Activated T-cell treated with anti-CD3 and anti-CD28 coated beads for 4 hours (primary cell): ENCODE measurements at places on chromosomes 12 and 14.

GRCh38 chr12:118330421-118331018 is 42.2 kb downstream of the TAOK3 start:
- no peak for DNase-seq

DNA sequence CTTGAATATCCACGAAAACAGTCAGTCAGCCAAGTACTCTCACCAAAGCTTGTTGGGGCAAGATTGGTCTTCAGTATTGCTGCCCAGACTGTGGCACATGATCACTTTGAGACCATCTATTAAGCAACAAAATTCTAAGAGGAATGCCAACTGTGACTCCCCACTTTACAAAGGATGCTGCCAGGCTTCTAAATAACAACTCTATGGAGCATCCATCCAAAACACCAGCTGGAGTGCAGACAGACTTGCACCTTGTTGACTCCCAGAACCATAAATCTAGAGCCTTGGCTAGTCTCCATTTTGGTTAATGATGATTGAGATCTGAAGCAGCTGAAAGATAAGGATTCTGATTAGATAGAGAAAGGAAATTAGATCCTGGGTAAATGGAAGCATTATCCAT is 132.8 kb downstream of the DIO2 start:
- DNase-seq, result no peak

GRCh38 chr14:65038966-65039365 is 52.3 kb downstream of the FNTB start:
- no peak for DNase-seq

GRCh38 chr12:92951006-92951405 is 21.9 kb upstream of the EEA1 start:
- DNase-seq, result no peak

DNA sequence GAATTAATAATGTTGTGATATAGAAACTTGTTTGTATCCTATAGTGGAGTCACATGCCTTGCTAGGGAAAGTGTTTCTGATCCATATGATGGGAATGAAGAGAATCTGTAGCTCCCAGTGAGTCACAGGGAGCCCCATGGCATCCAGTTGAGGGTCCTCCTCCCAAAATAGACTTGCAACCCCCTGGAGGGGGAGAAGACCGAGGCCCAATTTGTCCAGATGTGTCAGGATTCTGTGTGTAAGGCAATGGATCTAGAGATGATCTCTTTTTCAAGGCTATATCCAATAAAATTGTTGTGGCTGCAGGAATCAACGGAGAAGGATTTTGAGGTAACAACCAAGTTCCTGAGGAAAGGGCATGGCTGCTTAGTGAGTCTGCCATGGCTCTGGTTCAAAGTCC is 121.8 kb downstream of the BCL11B start:
- no peak for DNase-seq
